Stimulated activated CD8-positive, alpha-beta memory T cell treated with anti-CD3 and anti-CD28 coated beads, Interleukin-15, amount 100 ng/mL, for 4 hours (primary cell): ENCODE measurements at places on chromosomes 7 and 10.

DNA sequence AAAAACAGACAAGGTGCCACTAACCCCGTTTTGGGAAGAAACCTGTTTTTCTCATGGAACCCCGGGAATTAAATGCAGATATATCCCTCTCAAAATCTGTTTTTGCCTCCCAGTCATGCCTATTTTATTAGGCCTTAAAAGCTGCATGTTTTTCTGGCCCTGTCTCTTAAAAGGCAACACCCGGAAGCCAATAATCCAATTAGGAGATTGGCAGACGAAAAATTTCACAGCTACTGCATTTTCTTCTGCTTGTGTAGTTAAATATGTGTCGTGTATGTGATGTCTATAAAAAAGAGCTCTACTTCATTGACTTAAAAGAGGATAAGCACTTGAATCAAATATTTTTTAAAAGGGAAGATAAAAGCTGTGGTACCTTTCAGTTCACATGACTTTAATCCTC lies 31.9 kb upstream of the OPTN start:
- no peak for DNase-seq

GRCh38 chr7:147033641-147034040 lies 917.0 kb downstream of the CNTNAP2 start:
- DNase-seq: no peak

- DNase-seq: no peak
Observed at GRCh38 chr7:127628445-127628844, 10.5 kb upstream of the PAX4 start.

GRCh38 chr7:23264916-23265458 lies 18.4 kb downstream of the GPNMB start:
- DNase-seq: no peak

DNA sequence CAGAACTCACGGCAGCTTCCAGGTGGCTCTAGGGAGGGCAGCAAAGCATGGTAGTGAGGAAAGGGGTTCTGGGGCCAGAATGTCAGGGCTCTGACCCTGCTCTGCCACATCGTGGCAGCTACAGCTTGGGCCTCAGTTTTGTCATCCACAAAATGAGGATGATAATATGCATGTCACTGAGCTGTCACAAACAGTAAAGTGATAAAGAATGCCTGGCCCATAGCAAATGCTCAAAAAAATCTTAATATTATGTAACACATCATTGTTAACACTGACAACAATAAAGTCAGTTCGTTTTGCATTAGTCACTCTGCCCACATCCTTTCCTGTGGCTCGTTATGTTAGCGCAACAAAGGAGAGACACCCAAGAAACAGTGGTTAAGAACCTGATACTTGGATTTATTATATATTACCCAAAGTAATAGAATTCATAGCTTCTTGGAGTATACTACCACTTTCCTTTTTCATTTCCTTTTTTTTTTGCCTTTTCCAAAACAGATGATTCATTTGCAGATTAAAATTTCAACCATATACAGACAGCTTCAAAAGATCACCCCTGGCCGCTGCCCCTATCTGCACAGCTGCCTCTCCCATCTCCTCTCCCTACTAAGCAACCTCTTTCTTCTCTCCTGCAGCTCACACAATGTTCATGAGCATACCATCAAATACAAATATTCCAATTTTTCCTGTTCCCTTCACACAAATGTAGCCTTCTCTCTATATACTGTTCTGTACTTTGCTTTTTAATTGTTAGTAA lies 45.5 kb upstream of the DDC start:
- peak; percentile 10 for DNase-seq

- no peak for DNase-seq
Observed at GRCh38 chr10:44978570-44979280, at the start of gene DEPP1. Gene DEPP1, minus strand, starts transcription at chr10:44978809. Its CDS starts 779 bp downstream, at chr10:44978030.

- no peak for DNase-seq
Observed at GRCh38 chr7:79398138-79398749, 55.2 kb downstream of the MAGI2 start.

DNA sequence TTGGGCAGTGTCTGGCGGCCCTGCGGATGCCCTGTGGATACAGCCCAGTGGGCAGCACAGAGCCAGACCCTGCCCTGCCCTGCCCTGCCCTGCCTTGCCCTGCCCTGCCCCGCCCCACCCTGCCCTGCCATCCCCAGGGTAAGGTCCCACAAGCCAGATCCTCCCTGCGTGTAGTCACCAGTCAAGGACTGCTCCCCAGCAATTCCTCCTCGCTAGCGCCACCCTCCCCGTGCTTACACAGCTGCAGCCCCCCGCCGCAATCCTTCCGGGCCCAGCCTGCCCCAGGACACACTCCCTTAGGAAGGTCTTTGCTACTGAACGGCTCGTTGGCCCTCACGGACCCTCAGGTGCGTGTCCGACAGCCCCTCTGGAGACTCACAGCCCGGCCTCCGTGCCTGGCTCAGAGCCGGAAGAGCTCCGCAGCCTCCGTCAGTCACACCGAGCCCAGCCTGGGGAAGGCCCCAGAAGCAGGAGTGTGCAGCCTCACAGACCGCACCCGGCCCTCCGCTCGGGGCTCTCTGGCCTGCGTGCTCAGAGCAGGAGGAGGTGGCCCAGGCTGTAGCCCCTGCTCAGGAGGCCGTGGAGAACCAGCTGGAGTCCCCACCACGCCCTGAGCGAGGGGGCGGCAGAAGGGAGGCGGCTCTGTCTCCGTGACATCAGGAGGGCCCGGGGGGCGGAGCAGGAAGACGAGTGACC lies 68.3 kb downstream of the PWWP2B start:
- DNase-seq: no peak

DNA sequence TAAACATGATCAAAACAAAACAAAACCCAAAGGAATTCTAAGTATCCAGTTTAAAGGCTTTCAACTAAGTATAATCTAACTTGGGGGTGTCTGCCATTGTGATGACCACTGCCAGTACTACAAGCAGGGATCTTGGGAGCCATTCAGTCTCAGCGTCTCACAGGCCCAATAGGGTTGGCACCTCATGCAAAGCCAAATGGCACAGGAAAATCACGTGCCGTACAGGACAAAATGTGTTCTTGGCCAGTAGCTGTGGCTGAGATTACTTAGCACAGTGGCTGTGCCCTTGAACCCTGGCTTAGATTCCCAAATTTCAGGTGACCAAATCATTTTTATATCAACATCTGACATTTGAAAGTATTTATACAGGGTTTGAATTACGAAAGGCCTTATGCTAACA lies 50.0 kb downstream of the DLD start:
- no peak for DNase-seq

DNA sequence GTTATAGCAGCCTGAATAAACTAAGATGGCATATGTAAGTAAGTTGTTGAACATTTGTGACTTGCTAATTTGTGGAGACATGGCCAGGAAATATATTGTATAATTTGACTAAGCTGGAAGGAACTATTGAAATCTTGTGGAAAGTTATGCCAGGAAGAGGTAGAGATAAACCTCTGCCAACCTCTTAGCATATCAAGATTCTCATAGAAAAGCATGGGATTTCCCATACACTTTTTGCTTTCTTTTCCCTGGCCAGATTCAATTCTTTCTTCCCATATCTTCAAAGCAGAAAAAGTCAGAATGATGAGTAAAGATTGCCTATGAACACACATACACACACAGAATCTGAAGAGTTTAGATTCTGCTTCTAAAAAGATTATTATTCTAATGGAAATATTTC lies 216.2 kb downstream of the SEMA3D start:
- DNase-seq: no peak

- DNase-seq: no peak
Observed at GRCh38 chr7:74084722-74085578, 1.3 kb downstream of the LIMK1 start.

DNA sequence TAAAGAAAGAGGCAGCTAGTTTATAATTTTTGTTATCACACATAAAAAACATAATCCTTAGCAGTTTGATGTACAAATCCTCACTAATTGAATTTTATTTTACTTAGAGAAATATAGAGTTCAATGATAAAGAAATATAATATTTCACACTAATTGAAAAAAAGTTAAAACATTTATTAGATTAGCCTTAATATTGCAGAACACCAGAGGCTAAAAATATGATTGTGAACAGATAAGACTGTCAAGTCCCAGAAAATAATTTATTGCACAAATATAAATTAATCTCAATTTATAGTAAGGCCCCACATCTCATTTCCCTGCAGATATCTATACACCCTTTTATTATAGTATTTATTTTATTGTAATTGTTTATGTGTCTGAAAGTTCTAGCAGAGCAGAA lies 690.8 kb upstream of the PHF14 start:
- DNase-seq: no peak

- no peak for DNase-seq
Observed at GRCh38 chr7:33789871-33790630, 115.3 kb upstream of the BMPER start.

DNA sequence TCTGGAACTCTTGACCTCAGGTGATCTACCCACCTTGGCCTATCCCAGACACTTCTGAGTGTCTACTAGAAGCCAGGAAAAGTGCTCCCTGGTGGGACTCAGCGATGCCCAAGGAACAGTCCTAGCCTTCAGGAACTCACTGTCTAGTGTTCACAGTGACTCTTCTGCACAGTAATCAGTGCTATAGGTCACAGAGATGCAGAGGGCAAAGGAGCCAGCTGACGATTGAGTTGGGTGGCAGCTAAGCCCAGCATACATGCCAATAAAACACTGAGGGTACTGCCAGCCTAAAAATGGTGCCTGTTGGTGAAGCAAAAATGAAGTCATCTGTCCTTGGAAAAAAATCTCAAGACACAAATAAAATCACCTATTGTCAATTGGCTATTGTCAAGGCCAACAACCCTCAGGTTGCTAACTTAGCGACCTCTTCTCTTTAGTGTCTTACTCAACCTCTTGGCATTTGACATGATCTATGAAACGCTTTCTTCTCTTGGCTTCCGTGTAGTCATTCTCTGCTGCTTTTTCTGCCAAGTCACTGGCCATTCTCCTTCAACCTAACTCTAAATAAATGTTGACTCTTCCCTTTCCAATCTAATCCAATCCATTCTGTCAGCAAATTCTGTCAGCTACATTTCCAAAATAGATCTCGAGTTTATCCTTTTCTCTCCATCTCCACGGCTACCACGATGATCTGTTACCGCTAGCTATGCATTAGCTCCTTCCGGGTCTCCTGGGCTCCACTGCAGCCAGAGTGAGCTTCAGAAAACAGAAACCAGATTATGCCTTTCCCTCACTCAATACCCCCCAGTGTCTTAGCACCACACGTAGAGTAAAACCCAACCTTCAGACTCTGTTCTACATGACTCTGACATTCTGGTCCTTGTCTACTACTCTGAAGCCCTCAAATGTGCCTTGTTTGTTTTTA lies 99.2 kb downstream of the ATXN7L1 start:
- DNase-seq: no peak

GRCh38 chr10:43689955-43690771 lies 41.5 kb upstream of the ZNF32 start:
- peak; percentile 61 for DNase-seq

DNA sequence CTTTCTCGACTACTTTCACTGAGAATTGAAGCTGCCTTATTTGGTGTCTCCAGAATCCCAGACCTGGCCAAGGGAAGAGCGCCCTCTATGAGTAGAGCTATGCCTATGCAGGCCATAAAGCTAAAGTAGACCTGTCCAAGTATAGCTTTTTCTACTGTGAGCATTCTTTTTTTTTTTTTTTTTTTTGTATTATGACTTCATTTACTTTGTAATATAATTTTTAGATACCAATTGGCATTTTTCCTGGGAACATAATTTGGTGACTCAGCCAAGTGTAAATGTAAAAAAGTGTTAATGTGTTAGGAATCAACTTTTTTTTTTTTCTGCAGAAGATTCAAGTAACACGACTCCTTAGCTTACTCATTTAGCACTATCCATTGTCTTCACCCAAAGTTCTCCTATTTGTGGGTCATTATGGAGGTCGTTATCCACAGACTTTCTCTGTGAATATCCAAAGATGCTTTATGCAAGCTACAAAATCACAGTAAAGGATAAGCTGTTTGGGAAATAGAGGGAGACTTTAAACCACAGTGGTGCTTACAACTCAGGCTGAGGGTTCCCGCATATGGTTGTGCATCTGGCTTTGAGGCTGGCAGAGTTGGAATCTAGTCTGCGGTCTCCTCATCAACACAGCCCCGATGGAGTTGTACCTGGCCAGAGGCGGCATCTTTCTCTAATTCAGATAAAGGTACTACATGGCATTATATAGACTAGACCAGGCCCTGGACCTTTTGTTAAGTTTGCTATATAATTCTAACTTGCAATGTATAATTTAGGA lies 1040.2 kb upstream of the SORCS1 start:
- no peak for DNase-seq
